Mesothelial cell of epicardium (in vitro differentiated cells): ENCODE measurements at places on chromosomes 7 and 10. TPM values are rescaled to one million over a fixed set of nuclear protein-coding genes. Genes with fewer than 3 reads are reported as not detected.
A peak's percentile ranks its signal among the peaks of the same experiment; 100 is the strongest.

GRCh38 chr7:70355198-70356020 is 757.1 kb downstream of the AUTS2 start:
- peaks cover 5% of the 10 kb centered on the region for H3K36me3 ChIP-seq
- no peak for DNase-seq
- no peak overlapping the region for H3K4me3 ChIP-seq

DNA sequence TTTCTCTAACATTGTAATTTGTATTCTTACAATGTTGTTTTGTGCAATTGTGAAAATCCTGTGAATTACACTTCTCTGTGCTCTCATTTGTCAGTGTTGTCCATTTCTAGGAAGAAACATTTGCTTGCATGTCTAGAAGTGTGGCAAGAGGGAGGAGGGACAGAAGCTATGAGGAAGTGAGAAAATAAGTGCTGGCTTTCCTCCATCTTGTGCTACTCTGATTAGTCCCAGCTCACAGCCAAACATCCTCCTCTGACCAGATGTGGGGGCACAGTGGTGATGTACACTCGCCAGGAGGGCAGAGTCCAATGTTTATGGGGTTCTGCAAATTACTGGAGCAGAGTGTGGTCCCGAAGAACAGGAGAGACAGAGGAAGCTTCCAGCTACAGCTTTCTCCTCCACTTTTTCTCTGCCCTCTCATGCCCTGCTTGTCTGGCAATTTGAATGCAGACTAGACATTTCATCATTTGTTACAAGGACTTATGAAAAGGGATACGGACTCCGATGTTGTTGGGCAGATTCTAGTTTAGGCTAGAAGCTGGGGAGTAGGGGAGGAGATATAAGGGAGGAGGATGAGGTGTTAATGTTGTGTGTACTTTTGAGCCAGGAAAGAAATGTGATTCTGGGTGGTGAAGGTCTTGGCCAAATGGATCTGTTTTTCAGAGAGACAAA is 131.0 kb upstream of the C1GALT1 start:
- H3K27ac ChIP-seq, result no peak overlapping the region
- DNase-seq, result no peak
- H3K36me3 ChIP-seq, result no peaks in the 10 kb centered on the region

GRCh38 chr10:133455611-133456031 is 1.9 kb downstream of the SCART1 start:
- no peaks in the 10 kb centered on the region for H3K4me1 ChIP-seq
- no peak overlapping the region for H3K27ac ChIP-seq
- peaks cover 12% of the 10 kb centered on the region for H3K36me3 ChIP-seq
- no peak for DNase-seq

Gene ANKRD1
- 5.1 to 5.2 TPM (median 5.2 TPM) in 3 replicates for total RNA-seq

DNA sequence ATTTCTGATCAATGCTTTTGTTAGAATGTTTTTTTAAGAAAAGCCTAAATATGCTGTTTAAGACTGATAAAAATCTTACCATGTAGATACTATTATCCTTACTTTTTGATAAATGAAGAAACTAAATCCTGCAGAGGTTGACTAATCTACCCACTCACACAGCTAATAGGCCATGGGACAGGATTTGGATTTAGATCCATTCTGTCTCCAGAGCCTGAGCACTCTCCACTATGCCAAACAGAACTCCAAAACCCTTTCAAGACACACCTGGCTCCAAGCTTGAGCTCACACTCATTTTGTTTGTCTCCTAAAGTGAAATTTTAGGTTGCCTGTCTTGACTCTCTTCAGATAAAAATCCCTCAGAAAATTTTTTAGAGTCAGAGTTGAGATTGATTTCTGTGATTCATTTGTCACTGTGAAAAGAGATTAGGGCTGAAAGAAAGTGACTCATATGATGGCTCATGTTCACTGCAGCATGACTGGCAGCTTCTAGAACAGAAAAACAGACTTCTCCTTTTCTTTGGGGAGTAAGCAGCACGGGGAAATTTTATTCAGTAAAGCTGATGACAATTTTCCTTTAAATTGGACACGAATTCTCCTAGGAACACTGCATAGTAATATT is 132.3 kb upstream of the POT1 start:
- H3K4me3 ChIP-seq, result no peak overlapping the region
- DNase-seq, result no peak
- no peaks in the 10 kb centered on the region for H3K36me3 ChIP-seq
- peak overlapping the region; percentile 6 for H3K27ac ChIP-seq
- H3K27me3 ChIP-seq, result no peaks in the 10 kb centered on the region

GRCh38 chr7:112272921-112273561 is 66.5 kb downstream of the ZNF277 start:
- H3K36me3 ChIP-seq, result no peaks in the 10 kb centered on the region
- H3K27me3 ChIP-seq, result no peaks in the 10 kb centered on the region
- no peak for DNase-seq
- no peak overlapping the region for H3K4me3 ChIP-seq
- peaks cover 4% of the 10 kb centered on the region for H3K4me1 ChIP-seq
- H3K27ac ChIP-seq, result no peak overlapping the region

DNA sequence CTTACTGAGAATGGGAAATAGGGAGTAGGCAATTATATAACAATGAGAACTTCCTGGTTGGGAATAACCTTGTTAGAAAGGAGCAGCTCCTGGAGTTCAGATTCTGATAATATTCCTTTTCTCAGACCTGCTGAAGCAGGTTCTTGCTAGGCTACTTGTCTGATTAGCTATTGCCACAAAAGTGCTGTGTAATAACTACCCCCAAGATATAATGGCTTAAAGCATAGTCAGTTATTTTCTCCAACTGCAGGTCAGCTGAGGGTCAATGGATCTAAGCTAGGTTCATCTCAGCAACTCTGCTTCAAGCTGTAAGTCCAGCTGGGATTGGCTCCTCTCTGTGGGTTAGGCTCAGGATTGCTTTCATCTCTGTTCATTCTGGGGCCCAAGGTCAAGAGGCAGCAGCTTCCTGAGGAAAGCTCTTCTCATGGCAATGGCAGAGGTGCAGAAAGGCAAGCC is 9.4 kb upstream of the CNOT4 start:
- no peak for DNase-seq
- H3K4me1 ChIP-seq, result no peaks in the 10 kb centered on the region
- H3K4me3 ChIP-seq, result no peak overlapping the region
- no peaks in the 10 kb centered on the region for H3K36me3 ChIP-seq
- H3K27ac ChIP-seq, result no peak overlapping the region

GRCh38 chr7:138246428-138246827 is 170.2 kb downstream of the AKR1D1 start:
- no peak for DNase-seq
- H3K4me3 ChIP-seq, result no peak overlapping the region
- H3K27me3 ChIP-seq, result no peaks in the 10 kb centered on the region

DNA sequence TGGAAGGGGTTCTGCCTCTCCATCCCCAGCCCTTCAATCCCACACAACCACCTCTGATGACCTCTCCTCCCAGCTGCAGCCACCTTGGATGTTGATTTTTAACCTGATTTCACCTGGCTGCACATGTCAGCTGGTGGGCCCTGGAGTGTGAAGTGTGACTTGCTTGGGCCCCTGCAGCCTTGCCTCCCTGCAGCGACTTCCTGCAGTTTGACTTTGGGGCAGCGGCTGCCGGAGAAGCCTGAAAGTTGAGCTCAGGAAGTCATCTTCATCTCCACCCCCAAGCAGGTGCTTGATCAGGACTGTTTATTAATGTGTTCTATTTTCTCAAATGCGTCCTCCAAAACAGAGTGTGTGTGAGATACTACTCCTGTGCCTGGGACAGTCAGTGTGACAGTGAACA is 675.2 kb upstream of the GALNT17 start:
- H3K36me3 ChIP-seq, result peaks cover 7% of the 10 kb centered on the region
- DNase-seq, result no peak
- peaks cover 39% of the 10 kb centered on the region for H3K4me1 ChIP-seq
- H3K27me3 ChIP-seq, result no peaks in the 10 kb centered on the region
- no peak overlapping the region for H3K4me3 ChIP-seq
- H3K27ac ChIP-seq, result peak overlapping the region; percentile 94

DNA sequence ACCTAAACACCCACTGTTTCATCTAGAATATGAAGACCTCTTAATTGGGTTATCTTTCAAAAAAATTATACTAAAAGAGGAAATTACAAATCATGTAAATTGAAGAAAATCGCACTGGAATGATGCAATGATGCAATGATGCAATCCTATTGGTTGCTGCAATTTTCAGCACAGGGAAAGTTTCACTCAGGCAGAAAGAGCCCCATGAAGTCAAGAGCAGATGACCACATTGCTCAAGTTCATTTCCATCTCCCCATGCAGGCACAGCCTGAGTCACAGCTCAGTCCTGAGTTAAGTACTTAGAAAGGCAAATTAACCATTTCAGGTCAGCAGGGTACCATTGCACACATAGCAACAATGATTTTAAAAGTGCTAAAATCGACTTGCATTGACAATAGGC is 180.3 kb upstream of the MYO3A start:
- H3K27me3 ChIP-seq, result no peaks in the 10 kb centered on the region
- H3K4me3 ChIP-seq, result no peak overlapping the region
- H3K4me1 ChIP-seq, result peaks cover 15% of the 10 kb centered on the region

Gene RASSF4
- 15.4 to 16.6 TPM (median 16.3 TPM) in 3 replicates for total RNA-seq

DNA sequence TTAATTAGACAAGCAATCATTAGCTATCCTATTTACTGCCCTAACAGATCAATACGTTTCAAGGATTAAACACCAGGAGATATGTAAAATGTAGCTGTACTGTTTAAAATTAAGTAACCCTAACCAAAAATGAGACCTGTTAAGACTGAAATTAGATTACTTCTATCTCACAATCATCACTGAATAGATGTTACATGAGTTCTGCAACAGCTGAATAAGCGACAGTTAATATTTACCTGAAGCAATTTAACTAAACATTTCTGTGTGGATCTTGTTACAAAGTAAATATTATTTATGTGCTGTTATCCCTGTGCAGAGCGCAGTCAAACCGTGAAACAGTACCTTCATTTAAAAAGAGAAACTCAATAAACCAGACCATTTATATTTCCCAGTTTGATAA is 122.5 kb downstream of the RELN start:
- H3K4me1 ChIP-seq, result no peaks in the 10 kb centered on the region
- peaks cover 44% of the 10 kb centered on the region for H3K27me3 ChIP-seq
- H3K36me3 ChIP-seq, result no peaks in the 10 kb centered on the region
- H3K4me3 ChIP-seq, result no peak overlapping the region

DNA sequence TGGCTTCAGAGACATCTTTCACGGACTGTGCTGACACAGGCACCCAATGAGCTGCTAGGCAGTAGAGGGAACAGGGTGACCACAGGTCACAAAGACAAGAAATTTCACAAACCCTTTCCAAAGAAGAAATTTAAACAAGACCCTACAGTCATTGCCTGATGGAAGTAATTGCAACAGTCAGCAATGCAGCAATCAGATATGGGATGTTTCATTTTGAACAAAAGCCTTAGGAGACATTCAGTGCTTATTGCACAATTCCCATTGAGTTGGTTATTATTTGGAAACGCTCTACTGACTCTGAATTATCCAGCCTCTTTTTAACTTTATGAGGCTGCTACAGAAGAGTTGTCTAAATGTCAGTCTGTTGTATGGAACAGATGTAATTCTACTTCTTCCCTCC is 85.5 kb downstream of the ETV1 start:
- DNase-seq, result no peak
- no peak overlapping the region for H3K27ac ChIP-seq
- H3K36me3 ChIP-seq, result peaks cover 10% of the 10 kb centered on the region
- H3K4me3 ChIP-seq, result no peak overlapping the region

Gene FGF8
- not detected in 3 replicates for total RNA-seq

DNA sequence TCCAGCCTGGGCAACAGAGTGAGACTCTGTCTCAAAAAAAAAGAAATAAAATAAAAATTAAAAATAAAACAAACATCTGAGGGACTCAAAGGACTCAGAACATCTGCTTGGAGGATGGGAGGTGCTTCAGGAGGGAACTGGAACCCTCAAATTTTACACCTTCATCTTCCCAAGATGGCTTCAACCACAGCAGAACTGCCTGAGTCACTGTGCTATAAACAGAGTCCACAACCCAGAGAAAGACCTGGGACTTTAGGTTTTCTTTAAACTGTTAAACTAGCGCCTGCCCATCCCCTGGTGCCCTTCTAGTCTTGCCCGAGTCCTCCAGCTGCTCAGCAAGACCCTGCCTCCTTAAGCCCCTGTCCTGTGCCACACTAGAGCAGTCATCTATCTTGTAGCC is 40.8 kb downstream of the RGS10 start:
- no peak for DNase-seq
- peaks cover 8% of the 10 kb centered on the region for H3K27me3 ChIP-seq
- no peak overlapping the region for H3K4me3 ChIP-seq

Gene ELMO1
- 6.7 to 12.0 TPM (median 9.6 TPM) in 3 replicates for total RNA-seq

DNA sequence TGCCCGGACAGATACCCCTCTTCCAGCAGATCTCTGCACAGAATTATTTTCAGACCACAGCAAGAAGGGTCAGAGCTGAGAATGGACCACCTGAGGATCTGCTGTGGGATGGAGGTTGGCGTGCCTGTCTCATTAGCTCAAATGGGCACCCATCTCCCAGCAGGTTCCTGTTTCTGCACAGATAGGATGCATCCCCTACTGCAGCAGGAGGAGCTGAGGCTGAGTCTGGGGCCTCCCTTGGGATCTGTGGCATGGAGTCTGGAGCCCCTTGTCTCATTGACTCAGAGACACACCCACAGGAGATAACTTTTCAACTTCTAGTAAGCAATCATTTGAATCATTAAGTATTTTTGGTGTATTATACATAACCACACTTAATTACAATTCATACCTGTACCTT is 212.7 kb downstream of the ADK start:
- DNase-seq, result no peak
- H3K4me1 ChIP-seq, result peaks cover 10% of the 10 kb centered on the region
- no peak overlapping the region for H3K27ac ChIP-seq
- no peak overlapping the region for H3K4me3 ChIP-seq
- no peaks in the 10 kb centered on the region for H3K27me3 ChIP-seq

GRCh38 chr10:13086056-13086455 is 13.9 kb upstream of the OPTN start:
- H3K4me1 ChIP-seq, result no peaks in the 10 kb centered on the region
- H3K27me3 ChIP-seq, result peaks cover 2% of the 10 kb centered on the region
- DNase-seq, result no peak
- no peak overlapping the region for H3K4me3 ChIP-seq

- H3K36me3 ChIP-seq, result peaks cover 75% of the 10 kb centered on the region
- no peak overlapping the region for H3K27ac ChIP-seq
- no peaks in the 10 kb centered on the region for H3K27me3 ChIP-seq
- no peak for DNase-seq
- no peaks in the 10 kb centered on the region for H3K4me1 ChIP-seq
- no peak overlapping the region for H3K4me3 ChIP-seq
These were observed 46.4 kb downstream of the ZNF680 start for GRCh38 chr7:64516451-64516850.

- H3K27ac ChIP-seq, result peak overlapping the region; percentile 3
- H3K4me1 ChIP-seq, result peaks cover 18% of the 10 kb centered on the region
- no peak overlapping the region for H3K4me3 ChIP-seq
- H3K36me3 ChIP-seq, result peaks cover 23% of the 10 kb centered on the region
- H3K27me3 ChIP-seq, result no peaks in the 10 kb centered on the region
- DNase-seq, result no peak
These were observed 67.9 kb upstream of the OGDHL start for GRCh38 chr10:49830016-49830415.
